ENCODE measurements at places on chromosomes 4 and X. TPM values are rescaled to one million over a fixed set of nuclear protein-coding genes. Genes with fewer than 3 reads are reported as not detected.

FANCB gene
- 4.1 TPM for total RNA-seq

PAGE5 gene
- 0.94 TPM for total RNA-seq

ENPEP gene
- total RNA-seq: not detected

DCX gene
- total RNA-seq: not detected

TRMT44 gene
- 20.4 TPM for total RNA-seq

MAGEA12 gene
- not detected for total RNA-seq

TLR6 gene
- 2.8 TPM for total RNA-seq

MAOB gene
- not detected for total RNA-seq

CLTRN gene
- 0.29 TPM for total RNA-seq

RHOXF2 gene
- total RNA-seq: not detected

MTNR1A gene
- total RNA-seq: not detected

FRMPD4 gene
- total RNA-seq: not detected

NWD2 gene
- total RNA-seq: not detected

BTC gene
- total RNA-seq: not detected

RASSF6 gene
- total RNA-seq: 1.4 TPM

GPR119 gene
- total RNA-seq: not detected

YY2 gene
- 1.0 TPM for total RNA-seq

FDCSP gene
- total RNA-seq: not detected

GAR1 gene
- 11.1 TPM for total RNA-seq

ASB9 gene
- total RNA-seq: not detected

F8A2 gene
- not detected for total RNA-seq

UNC5C gene
- total RNA-seq: not detected

ERAS gene
- total RNA-seq: not detected

NPNT gene
- not detected for total RNA-seq

TMSB15C gene
- 1.6 TPM for total RNA-seq

SCD5 gene
- 0.65 TPM for total RNA-seq

WFS1 gene
- 1.7 TPM for total RNA-seq

Measured in T-helper 17 cell (primary cell).